ENCODE measurements at places on chromosomes 7 and 10. TPM values are rescaled to one million over a fixed set of nuclear protein-coding genes. Genes with fewer than 3 reads are reported as not detected.

GRCh38 chr7:497946-498655 is 21.5 kb downstream of the PDGFA start:
- no peaks in the 10 kb centered on the region for H3K27me3 ChIP-seq
- DNase-seq = no peak
- no peak overlapping the region for H3K27ac ChIP-seq
- no peak overlapping the region for H3K4me3 ChIP-seq
- H3K36me3 ChIP-seq = no peaks in the 10 kb centered on the region

GRCh38 chr10:49837685-49838084 is 75.6 kb upstream of the OGDHL start:
- H3K27ac ChIP-seq = no peak overlapping the region
- no peak overlapping the region for H3K4me3 ChIP-seq
- H3K36me3 ChIP-seq = peaks cover 19% of the 10 kb centered on the region
- no peaks in the 10 kb centered on the region for H3K4me1 ChIP-seq
- no peak for DNase-seq

PCLO gene
- total RNA-seq = 2.0 TPM

DNA sequence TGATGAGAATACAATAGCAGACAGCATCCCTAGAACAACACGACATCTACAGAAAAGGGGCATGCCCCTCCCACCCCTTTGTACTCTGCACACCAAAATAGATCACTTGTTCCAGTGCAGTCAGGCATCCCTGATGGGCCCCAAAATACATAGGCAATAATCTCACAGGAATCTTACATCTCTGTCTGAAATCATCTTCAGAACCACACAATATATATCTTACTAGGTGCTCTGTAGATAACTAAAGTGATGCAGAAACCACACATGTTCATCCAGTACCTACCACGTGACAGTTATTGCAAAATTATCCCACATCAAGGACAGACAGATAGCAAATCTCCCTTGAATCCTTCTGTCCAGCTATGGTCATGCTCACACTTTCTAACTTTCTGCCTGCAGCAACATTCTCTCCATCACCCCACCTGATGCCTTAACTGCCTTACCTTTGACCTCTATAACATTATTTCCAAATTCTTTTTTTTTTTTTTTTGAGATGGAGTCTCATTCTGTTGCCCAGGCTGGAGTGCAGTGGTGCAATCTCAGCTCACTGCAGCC is 30.7 kb downstream of the ST8SIA6 start:
- H3K27ac ChIP-seq = no peak overlapping the region
- peak; percentile 69 for DNase-seq
- H3K36me3 ChIP-seq = peaks cover 5% of the 10 kb centered on the region
